GF-D8 (cell line): ENCODE measurements at places on chromosomes 3 and 15.
A peak's percentile ranks its signal among the peaks of the same experiment; 100 is the strongest.

DNA sequence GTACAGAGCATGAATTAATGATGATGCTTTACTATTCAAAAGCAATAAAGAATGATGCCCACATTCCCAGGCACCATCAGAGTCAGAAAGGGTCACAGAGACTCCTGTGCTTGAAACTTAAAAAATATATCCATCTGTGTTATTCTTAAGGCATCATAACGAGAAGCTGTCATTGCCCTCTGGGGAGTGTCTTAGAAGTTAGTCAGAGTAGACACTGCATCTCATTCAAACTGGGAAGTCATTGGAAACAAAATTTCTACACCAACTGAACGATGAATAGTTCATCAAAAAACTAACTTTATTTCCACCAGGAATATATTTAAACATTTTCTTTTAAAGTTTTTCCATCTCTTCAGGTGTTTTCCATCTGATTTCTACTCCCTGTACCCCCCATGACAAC is 122.9 kb downstream of the RFTN1 start:
- no peak for DNase-seq

DNA sequence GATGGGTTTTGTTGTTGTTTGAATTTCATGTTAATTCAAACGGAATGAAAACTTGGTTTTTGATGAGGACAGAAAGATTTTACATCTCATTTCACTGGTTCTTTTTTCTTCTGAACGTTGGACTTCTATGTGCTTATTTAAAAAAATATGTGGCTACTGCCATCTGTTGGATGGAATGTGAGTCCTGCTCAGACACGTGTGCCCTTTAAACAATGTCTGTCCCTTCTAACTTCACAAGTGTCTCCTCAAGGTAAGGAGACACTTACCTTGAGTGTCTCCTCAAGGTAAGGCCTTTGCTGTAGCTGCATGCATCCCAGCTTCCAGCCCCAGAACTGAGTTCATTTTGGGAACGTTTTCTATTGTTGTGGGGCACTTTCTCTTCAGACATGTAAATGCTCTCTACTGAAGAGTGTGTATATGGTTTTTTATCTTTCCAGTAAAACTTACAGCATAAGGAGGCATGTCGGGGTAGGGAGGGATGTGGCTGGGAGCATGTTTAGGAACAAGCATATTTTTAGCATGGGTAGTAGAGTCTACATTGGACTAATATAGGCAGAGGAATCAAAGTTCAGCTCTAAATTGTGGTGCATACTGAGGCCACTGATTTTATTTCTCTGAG is 63.1 kb upstream of the UBE3A start:
- no peak for DNase-seq

DNA sequence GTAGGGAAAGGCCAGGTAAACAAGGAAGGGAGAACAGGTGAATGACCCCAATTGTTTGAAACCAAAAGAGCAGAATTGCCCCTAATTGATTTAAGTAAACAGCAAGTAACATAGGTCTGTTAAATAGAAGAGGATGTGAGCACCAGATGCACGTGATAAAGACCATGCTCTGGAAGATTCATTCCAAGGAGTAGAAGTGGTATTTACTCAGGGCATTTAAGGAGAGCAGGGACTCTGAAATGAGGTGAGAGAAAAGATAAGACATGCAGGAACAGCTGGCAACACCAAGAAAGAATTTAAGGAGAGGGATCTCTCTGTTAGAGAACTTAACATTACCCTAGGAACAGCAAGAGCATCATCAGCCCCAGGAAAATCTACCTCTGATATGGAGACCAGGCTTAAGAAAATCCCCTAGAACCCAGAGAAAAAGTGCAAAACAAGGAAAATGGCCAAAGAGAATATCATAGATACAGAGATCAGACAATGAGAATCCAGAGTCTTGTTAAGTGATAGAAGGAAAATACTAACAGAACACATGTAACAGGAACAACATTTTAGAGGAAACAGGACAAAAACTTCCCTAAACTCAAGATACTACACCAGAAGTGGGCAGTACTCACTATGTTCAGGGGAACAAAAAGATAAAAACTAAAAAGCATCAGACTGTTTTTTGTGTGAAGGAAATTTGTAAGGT is 6.4 kb downstream of the NUDT16 start:
- DNase-seq, result no peak

GRCh38 chr3:41224120-41224806 is 25.0 kb downstream of the CTNNB1 start:
- no peak for DNase-seq

- DNase-seq, result no peak
Observed at GRCh38 chr3:196661400-196661799, 21.9 kb downstream of the NRROS start.

DNA sequence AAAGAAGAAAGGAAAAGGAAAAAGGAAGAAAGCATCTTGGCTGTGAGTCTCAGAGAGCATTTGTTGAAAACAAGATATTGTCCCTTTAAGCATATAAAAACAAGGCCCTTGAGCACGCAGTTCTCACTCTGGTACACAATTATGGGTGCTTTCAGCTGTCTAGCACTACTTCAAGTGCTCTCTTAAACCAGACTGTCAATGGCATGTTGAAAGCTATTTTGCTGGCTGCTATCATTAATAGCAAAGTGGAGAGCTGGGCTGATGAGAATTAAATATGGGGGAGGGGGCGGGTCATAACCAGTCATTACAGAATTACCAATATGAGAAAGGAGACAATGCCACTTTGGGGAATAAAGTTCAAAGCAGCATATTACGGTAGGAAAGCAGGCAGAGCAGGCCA is 9.3 kb downstream of the TLE3 start:
- DNase-seq, result no peak

DNA sequence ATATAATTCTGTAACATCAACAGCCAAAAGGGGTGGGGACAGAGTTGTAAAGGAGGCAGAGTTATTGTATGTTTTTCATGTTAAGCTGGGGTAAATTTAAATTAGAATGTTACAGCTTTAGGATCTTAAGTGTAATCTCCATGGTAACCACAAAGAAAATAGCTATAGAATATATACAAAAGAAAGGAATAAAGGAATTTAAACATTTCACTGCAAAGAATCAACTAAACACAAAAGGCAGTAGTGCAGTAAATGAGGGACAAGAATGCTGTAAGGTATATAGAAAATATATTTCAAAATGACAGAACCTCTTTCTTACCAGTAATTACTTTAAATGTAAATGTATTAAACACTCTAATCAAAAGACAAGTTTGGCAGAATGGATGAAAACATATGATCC is 361.7 kb downstream of the SLC9A9 start:
- DNase-seq, result no peak

DNA sequence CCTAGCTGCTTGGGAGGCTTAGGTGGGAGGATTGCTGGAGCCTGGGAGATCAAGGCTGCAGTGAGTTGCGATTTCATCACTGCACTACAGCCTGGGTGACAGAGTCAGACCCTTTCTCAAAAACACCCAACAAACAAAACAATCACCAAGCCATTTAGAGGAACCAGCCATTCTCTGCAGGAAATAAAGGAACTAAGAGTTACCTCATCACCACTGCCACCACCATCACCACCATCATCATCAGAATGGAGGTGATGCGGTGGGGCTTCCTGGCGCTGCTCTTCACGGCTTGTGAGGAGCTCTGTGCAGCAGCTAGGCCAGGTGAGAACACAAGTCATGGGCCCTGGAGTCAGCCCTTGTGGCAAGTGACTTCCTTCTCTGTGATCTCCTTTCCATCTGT is 37.7 kb upstream of the KLHL25 start:
- no peak for DNase-seq

DNA sequence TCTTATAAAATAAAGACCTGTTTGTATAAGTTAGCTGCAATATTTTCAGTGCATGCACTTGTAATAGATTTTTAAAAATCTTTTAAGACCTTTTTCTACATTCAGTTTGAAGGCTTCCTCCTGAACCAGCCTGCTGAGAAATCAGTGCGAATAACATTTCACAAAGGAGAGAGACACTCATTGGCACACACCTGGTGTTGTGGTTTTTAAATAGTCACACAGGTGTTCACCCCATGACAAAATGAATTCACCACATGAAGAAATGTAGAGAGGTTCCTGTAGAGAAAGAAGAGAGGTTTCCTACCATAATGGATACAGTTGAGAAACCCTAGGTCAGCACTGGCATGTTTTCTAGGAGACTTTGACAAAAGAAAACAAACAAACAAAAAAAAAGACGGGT is 237.3 kb downstream of the CNTN6 start:
- DNase-seq, result no peak

DNA sequence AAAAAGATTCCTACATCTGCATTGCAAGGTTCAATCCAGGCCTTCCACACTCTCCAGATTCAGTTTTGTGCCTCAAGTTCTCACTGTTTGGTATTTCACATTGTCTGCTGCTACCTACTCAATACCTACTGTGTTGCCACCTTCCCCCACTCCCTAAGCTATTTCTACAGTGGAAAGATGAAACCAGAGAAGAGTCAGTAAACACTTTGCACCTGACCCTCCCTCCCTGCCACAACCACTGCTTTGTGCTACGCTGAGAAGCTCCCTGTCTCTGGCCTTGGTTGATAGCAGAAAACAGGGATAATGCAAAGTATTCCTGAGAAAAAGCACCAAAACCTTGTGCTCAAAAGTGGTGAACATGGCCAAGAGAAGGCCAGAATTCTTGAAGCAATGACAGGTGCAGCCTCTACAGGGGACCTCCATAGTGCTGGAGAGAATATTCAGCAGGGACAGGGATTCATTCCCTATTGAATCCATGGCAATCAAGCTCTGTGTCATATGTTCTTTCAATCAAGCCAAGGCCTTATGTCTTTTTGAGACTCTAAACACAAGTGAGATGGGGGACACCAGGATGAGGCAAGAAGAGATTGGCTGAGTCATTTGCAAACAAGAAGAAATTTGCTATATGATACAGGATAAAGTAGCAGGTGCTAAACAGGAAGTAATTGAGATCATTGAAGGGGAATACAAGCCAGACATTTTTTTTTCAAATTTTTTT is 83.5 kb upstream of the LIPC start:
- no peak for DNase-seq

GRCh38 chr3:13177236-13177635 is 104.0 kb upstream of the IQSEC1 start:
- DNase-seq, result no peak

- DNase-seq, result peak; percentile 3
Observed at GRCh38 chr3:177284383-177284881, 87.2 kb upstream of the TBL1XR1 start.

GRCh38 chr3:64138656-64139375 is 86.5 kb downstream of the PRICKLE2 start:
- no peak for DNase-seq

GRCh38 chr3:18189282-18190050 is 235.7 kb downstream of the SATB1 start:
- DNase-seq, result no peak

GRCh38 chr3:53808496-53808895 is 37.7 kb downstream of the CHDH start:
- DNase-seq, result no peak

DNA sequence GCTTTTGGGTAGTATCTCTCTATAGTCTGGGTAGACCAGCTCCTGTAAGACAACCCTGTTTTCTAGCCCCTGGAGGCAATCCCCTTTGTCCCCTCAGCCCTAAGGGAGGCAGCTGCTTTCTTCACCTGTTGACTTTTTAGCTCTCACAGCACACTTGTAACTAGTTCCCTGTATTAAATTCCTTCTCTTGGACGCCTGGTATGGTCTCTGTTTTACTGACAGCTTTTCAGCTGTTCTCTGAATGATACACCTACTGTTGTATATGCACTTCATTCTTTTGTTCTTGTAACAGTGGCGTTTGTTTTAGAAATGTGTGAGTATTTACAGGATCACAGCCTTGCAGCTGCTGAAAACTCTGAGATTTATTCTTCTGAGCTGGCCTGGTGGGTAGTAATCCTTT is 413.0 kb upstream of the RBMS3 start:
- DNase-seq, result no peak

- DNase-seq, result no peak
Observed at GRCh38 chr3:72728958-72729467, 119.2 kb downstream of the SHQ1 start.

DNA sequence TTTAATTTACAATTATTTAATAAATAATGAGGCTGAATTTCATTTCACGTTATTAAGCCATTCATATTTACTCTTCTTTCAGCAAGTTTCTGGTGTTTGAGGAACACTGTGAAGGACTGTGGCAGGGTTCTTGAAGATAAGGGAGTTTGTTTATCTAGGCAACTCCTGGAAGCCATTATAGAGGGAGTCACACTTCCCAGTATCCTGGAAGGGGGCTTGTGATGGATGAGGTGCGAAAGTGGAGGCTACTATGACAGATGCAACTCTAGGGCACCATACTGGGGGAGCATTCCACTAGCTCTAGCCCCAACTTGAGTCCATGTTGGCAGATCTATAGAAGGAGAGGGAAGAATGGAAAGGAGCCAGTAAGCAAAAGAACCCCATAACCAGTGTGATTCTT is 14.4 kb downstream of the CNOT10 start:
- no peak for DNase-seq

- DNase-seq, result no peak
Observed at GRCh38 chr3:124213641-124214040, 221.7 kb upstream of the ROPN1 start.
